ENCODE measurements at places on chromosomes 12 and 14.

- DNase-seq = no peak
Measured at GRCh38 chr12:96225044-96225855, 31.1 kb downstream of the ELK3 start.

GRCh38 chr14:57189070-57189469 lies 79.6 kb downstream of the EXOC5 start:
- no peak for DNase-seq

GRCh38 chr12:49109641-49110463 lies 795 bp downstream of the LMBR1L start:
- DNase-seq = no peak

DNA sequence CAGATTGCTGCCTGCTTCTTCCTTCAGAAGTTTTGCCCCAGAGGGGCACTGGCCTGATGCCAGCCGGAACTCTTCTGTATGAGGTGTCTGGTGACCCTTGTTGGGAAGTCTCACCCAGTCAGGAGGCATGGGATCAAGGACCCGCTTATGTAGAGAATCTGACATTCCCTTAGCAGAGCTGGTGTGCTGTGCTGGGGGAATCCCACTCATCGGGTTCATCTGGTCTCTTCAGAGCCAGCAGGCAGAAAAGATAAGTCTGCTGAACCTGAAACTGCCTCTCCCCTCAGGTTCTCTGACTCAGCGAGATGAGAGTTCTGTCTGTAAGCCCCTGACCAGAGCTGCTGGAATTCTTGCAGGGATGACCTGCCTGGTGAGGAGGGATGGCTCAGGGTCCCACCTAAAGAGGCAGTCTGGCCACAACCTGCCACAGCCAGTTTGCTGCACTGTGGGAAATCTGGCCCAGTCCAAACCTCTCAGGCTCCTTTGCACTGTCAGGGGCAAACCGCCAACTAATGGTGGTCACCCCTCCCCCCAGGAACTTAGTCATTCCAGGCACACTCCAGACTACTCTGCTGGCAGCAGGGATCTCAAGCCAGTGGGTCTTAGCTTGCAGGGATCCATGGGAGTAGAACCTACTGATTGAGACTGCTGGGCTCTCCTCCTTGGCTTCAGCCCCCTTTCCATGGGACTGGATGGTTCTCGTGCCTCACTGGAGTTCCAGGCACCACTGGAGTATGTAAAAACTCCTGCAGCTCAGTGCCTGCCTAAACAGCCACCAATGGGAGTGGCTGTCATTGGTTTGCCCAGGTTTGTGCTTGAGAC lies 4.1 kb downstream of the CLEC2D start:
- DNase-seq = peak; percentile 46

DNA sequence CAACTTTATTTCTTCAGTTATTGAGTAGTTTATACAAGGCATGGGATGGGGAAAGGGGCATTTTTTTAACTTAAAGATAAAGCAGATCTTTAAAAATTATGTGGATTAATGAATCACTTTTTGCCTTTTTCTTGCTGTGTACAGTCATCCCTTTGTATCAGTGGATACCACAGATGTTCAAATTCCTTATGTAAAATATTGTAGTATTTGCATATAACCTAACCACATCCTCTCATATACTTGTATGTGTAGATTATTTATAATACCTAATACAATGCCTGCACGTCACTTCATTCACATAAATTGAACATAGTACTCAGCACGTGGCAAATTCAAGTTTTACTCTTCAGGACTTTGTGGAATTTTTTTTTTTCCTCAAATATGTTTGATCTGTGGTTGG lies 66.5 kb upstream of the MON2 start:
- DNase-seq = no peak

Data from stimulated activated effector memory CD8-positive, alpha-beta T cell treated with anti-CD3 and anti-CD28 coated beads, Interleukin-12 subunit alpha, Interleukin-12 subunit beta, amount 100 ng/mL, for 72 hours (primary cell).